PC-9 (cell line): ENCODE measurements at places on chromosomes 2 and 18.

DNA sequence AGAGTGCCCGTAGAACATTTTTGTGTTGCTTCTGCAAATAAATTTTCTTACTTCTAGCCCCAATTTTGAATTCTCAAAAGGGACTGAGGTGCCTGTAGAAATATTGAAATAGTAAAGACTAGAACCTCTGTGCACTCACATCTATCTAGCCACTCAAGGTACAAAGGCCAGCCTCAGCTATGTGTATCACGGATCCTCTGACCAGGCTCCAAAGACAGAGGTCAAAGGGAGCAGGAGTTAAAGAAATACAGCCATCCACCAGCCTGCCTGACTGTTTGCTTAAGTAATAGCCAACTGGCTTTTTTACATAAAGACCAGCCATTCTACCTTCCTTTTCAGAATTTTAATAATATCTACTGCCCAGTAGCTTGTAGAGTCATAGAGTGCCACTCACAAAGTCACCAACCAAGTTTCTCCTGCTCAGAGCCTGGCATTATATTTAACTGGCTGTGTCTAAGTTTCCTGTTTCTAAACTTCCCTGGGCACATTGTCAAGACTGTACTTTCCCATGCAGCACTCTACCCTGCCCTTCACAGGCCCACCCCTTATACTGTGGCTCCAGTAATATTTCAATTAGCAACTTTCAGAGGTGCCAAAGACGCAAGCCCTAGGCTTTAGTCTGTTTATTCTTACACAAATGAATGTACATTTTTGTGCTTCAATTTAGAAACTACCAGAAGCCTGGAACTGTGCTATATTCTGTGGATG, 338.3 kb upstream of the NT5C1B start:
- DNase-seq: no peak

- no peak for DNase-seq
Measured at GRCh38 chr18:78751664-78752063, 228.0 kb upstream of the SALL3 start.

DNA sequence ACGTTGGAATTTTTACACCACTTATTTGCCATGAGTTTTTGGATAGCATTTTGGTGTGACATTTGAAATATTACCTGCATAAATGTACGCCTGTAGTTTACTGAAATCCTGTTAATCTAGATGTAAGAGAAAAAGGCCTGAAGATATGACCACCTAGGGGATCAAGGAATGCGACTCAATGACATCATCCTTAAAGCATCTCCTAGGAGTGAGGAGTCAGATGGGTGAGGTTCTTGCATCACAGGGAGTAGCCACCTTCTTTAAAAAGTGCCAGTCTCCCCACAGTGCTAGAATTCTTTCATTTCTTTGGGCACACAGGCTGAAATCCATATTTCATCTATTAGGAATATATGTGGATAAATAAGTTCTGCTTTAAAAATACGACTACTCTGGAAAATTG, 34.5 kb downstream of the ADCYAP1 start:
- DNase-seq: peak; percentile 20

DNA sequence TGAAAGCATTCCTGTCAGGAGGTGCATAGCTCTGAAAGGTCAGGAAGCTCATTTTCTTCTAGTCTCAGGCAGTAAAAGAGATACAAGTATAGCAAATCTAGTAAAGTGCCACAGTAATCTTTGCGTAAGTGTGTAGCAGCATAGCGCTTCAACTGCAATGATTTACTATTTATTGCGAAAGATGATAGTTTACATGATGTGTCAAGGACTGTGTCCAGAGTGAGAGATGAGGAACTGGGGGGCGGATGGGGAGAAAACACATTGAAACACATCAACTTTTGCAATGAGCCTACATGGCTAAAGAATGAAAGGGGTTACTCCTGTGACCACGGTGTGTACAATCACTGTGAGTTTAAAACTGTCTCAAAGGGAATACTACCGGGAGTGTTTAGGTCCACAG, 644.4 kb downstream of the GALR1 start:
- DNase-seq: no peak

DNA sequence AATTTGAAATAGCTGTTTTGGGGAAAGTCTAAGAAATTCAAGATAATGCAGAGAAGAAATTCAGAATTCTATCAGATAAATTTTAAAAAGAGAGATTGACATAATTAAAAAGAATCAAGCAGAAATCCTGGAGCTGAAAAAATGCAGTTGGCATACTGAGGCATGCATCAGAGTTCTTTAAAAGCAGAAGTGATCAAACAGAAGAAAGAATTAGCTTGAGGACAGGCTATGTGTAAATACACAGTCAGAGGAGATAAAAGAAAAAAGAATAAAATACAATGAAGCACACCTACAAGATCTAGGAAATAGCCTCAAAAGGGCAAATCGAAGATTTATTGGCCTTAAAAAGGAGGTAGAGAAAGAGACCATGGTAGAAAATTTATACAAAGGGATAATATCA, 57.1 kb downstream of the CYTIP start:
- no peak for DNase-seq

- no peak for DNase-seq
Measured at GRCh38 chr18:78521744-78522143, 457.9 kb upstream of the SALL3 start.

- no peak for DNase-seq
Measured at GRCh38 chr18:58603375-58604067, 25.4 kb downstream of the ALPK2 start.

DNA sequence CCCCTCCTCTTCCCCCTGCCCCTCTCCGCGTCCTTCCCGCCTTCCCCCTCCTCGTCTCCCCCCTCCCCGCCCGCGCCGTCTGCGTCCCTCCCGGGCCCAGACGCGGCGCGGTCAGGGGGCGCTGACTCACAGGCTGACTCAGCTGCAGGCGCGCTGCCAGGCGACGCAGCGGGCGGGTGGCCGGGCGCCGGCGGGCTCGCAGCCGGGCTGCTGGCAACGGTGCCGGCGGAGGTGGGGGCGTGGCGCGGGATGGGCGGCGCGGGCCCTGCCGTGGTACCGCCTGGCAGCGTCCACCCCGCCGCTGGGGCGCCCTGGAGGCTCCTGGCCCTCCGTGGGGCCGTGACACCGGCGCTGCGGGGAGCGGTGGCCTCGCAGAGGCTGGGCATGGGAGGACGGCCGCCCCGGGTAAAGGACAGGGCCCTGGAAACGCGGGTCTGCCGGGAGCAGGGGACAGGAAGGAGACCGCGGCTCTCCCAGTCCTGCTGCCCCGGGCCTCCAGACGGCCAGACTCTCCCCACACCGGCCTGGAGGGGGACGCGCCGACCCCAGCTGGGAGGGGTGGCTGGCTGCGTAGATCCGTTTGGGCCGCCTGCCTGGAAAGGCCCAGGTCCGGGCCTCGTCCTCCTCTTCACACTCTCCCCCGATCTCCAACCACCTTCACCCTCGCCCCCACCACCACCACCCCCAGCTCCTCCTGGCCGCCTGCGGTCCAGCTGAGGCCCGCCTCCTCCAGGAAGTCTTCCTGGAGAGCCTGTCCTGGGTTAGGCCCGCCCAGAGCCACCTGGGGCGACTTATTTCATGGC, 10.0 kb upstream of the PROC start:
- peak; percentile 98 for DNase-seq

- DNase-seq: no peak
Measured at GRCh38 chr2:39851651-39852110, 72.6 kb upstream of the THUMPD2 start.

DNA sequence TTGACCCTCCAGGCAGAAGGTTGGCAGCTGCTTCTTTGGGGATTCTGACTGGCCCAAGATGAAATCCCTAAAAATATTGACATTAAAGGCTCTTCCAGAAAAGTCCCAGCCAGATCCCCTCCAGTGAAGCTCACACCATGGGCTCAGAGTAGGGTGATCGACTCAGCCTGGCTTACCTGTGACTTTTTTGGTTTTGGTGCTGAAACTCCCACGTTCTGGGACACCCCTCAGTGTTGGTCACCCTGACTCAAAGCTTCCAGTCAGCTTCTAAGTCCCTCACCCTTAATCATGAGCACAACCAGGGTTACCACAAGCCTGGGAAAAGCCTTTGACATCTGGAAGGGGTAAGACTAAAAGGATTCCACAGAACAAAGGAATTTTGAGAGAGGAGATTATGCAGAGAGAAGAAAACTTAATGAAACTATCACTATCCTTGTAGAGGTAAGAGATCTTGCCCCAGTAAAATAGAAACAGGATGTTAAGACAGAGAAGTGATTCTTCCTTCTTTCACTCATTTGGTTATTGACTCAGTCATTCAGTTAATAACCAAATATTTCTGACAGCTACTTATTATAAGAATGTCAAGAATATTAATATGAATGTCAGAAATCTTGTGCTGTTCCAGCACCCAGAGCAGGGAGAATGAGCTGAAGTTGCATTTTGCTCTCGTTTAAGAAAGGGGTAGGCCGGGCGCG, 66.8 kb upstream of the SEC11C start:
- DNase-seq: no peak

- DNase-seq: no peak
Measured at GRCh38 chr2:55017880-55018279, 32.4 kb downstream of the RTN4 start.

GRCh38 chr2:177460973-177461585, 68.5 kb downstream of the AGPS start:
- DNase-seq: no peak

DNA sequence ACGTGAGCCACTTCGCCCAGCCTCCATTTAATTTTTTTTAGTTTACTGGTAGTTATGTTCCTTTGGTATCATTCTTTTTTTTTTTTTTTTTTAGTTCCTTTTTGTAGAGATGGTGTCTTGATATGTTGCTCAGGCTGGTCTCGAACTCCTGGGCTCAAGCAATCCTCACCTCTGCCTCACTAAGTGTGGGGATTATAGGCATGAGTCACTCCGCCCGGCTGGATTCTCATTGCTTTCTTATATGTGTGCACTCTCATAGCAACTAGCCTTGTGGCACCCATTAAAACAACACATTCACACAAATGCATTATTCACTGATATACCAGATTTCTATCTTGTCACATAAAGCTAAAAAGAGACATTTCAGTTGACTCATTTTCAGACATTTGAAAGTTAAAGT, 4.2 kb downstream of the TTC27 start:
- peak; percentile 77 for DNase-seq

- DNase-seq: no peak
Measured at GRCh38 chr2:198287706-198288105, 483.3 kb downstream of the PLCL1 start.

DNA sequence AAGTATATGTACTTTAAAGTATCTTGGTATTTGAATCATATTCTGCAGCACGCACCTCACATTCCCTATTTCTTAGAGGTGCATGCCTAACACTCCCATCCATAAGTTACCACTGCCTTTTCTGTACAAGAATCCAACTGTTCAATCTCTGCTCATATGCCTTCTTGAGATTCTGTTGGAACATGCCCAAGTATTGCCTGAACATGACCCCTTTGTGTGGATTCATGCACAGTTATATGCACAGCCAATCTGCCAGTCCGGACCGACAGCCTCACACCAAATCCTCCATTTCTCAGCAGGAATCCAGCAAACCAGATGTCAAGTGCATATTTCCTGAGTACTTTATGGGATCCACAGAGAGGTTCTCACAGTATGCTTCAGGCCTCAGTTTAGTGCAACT, 222.0 kb downstream of the TMEM182 start:
- no peak for DNase-seq

- no peak for DNase-seq
Measured at GRCh38 chr2:218780046-218780445, 1.9 kb upstream of the CYP27A1 start.

- no peak for DNase-seq
Measured at GRCh38 chr2:180115675-180116074, 108.6 kb upstream of the CWC22 start.

GRCh38 chr18:49519101-49519971, 32.3 kb upstream of the C18orf32 start:
- DNase-seq: no peak

- no peak for DNase-seq
Measured at GRCh38 chr2:5700551-5700950, 8.4 kb downstream of the SOX11 start.

GRCh38 chr2:195021711-195022507, 635.1 kb upstream of the SLC39A10 start:
- DNase-seq: no peak

GRCh38 chr2:58553937-58554336, 312.8 kb upstream of the FANCL start:
- DNase-seq: no peak

GRCh38 chr2:17245906-17246305, 272.3 kb downstream of the RAD51AP2 start:
- no peak for DNase-seq

GRCh38 chr18:11767935-11768334, 78.9 kb downstream of the GNAL start:
- DNase-seq: peak; percentile 56

DNA sequence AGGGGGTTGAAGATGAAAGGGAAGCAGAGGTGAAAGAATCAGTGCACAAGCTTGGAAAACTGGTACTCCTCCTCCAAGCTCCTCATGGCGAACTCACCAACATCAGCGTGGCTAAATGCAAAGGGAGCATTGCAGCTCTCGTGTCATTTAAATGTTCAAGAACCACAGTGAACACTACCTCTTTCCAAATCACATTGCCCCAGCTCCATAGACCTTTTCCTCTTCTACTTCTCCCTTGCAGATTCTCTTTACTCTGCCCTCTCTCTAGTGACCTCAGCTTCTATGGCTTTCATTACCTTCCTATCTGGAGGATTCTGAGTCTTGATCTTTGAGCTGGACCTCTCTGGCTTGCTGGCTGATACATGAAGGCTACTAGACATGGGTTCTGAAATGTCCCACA, 14.3 kb downstream of the EPB41L3 start:
- DNase-seq: no peak

DNA sequence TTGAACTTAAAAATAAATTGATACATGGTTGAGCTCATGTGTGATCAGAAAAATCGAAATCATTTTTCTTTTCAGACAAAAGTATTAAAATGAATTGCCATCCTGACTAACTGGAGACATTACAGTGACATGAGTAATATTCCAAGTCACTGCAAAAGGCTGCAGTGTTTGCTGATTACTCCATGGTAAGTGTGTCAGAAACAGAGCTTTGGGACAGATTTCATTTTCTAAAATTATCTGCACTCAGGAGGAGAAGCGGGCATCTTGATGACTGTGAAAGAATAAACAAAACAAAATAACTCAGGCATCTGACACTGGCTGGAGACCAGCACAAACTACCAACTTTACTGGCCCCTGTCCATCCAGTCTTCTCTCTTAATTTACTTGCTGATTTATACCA, 312.3 kb upstream of the PIK3C3 start:
- no peak for DNase-seq

DNA sequence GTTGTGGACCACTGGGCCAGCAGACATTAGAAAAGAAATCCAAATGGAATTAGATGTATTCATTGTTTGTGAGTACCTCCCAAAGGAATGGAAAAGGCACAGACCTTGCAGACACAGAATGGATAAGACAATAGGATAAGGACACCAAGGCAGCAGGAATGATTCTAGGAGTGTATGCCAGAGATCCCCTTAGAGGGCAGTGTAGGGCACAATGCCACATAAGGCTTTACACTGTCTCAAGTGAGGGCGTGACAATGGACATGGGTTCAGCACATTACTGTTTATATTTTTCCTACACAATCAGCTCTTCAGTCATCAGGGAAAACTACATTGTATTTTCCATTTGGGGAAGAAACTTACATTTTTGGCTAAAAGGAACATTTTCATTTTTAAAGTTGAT, 250.9 kb downstream of the PTH2R start:
- no peak for DNase-seq
